HCT116 (cell line): ENCODE measurements at places on chromosomes 13 and 19.
A peak's percentile ranks its signal among the peaks of the same experiment; 100 is the strongest.

DNA sequence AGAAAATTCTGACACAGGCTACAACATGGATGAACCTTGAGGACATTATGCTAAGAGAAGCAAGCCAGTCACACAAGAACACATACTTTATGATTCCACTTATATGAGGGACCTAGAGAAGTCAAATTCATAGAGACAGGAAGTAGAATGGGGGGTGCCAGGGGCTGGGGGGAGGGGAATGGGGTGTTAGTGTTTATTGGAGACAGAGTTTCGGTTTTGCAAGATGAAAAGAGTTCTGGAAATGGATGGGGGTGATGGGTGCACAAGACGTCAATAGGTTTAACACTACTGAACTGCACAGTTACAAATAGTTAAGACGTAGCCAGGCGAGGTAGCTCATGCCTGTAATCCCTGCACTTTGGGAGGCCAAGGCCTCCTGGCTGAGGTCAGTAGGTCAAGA lies 3.5 kb upstream of the ZNF787 start:
- no peak for DNase-seq

DNA sequence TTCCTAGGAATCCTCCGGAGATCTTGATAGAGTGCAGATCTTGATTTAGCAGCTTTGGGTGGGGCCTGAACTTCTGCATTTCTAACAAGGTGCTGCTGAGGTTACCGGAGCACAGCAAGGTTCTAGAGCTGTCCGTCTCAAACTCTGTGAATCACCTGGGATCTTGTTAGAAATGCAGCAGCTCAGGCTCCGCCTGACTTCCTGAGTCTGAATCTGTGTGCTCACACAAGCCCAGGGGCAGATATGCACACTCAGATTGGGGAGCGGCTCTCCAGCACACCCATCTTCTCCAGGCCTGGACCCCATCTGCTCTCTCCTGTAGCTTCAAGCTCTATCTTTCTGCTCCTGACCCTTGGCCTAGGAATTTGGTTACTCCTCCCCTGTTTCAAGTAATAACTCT lies 3.5 kb upstream of the TEX26 start:
- DNase-seq: no peak

DNA sequence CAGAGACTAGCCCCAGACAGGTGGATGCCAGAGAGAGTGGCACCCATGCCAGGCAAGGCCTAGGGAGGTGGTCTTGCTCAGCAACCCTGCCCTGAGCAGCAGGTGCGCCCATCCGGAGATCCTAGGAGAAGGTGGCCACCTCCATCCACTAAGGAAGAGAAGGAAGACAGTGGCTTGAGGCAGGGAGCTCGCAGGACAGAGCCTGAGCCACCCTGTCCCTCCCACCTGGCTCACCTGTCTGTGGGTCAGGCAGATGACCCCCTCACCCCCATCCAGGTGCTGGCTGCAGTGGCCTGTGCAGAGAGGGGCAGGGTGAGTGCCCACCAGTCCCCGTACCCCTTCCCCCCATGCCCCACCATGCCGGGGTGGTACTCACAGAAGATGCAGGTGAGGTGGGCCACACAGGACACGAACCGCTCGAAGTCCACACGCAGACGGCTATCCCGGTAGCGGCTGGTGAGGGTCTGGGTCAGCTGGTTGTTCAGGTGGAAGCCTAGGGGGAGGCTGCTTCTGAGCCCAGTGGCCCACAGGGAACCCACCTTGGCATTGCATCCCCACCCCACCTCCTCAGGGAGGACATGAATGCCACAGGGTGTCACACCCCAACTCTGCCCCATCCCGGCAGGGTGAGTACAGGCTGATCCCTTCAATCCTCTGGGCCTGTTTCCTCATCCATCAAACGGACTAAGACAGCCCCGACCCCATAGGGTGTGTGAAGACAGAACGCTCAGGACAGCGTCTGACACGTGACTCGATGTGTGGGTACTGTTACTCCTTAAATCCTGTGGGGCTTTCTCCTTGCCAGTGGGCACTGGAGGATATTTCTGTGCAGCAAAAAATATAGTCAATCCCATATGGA lies 13.3 kb downstream of the CAPN12 start:
- no peak for DNase-seq

- peak; percentile 71 for DNase-seq
These were observed 4.7 kb upstream of the PRMT1 start for GRCh38 chr19:49672131-49672919.

DNA sequence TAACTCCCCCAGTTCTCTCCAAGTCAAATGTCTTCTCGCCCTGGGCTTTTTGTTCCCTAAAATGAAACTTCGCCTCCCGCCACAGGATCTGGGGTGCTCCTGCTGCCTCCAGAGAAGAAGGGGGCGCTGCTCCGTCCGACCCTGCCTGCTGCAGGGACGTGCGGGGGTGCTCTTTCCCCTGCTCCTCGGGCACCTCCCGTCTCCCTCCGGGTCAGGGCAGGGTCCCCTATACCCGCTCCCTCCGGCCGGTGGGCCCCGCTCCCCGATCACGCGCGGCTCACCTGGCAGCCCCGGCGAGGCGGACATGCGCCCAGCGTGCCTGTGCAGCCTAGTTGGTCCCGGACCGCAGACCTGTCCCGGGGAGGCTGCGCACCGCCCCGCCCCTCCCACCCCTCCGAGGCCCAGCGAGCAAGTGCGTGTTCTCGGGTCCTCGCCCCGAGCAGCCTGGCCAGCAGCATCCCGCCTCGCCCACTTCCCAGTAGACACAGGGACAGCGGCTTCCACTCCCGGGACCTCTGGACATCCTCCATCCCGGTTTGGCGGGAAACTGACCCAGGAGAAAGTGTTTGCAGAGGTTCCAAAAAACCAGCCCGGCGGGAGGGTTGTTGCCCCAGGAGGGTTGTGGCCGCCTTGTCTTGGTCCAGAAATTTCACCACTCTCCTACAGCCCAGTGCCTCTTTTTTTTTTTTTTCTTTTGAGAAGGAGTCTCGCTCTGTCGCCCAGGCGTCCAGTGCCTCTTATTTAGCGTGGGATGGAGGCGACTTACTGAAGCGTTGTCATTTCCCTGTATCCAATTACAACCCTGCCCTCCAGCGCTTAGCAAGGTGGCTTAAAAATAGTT lies at the start of gene OXGR1:
Gene OXGR1, minus strand, starts transcription at position 460 of the 841 bp plus-strand sequence. CDS start 6,717 bp downstream, outside the sequence.
- no peak for DNase-seq

DNA sequence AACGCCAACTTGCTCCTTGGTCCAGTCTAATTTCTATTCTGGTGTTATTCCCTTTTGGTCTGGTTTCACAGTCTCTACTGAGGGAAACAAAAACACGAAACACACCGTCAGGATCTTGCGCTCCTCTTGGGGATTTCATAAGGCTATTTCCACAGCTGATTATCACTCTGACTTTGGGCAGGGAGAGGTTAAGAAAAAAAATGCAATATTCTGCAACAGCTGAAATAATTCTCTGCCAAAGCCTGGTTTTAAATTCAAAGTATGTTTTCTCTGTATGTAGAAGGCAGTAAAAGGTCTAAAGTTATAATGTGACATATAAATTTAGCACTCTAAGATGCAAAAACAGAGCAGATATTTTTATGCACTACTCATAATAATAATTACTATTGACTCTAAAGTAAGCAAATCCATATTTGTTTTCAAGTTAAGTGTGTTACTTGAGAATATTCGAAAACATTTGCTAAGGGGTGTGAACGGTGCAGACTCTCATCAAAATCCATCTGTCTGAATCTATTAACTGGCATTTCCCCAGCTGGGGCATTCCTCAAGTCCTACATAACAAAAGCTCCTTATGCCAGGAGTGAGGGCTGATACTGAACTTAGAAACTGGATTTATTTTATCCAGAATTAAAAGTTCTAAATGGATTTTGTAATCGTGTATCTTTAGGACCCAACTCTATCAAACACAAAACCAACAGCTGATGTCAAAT lies 38.4 kb upstream of the STARD13 start:
- DNase-seq: no peak

DNA sequence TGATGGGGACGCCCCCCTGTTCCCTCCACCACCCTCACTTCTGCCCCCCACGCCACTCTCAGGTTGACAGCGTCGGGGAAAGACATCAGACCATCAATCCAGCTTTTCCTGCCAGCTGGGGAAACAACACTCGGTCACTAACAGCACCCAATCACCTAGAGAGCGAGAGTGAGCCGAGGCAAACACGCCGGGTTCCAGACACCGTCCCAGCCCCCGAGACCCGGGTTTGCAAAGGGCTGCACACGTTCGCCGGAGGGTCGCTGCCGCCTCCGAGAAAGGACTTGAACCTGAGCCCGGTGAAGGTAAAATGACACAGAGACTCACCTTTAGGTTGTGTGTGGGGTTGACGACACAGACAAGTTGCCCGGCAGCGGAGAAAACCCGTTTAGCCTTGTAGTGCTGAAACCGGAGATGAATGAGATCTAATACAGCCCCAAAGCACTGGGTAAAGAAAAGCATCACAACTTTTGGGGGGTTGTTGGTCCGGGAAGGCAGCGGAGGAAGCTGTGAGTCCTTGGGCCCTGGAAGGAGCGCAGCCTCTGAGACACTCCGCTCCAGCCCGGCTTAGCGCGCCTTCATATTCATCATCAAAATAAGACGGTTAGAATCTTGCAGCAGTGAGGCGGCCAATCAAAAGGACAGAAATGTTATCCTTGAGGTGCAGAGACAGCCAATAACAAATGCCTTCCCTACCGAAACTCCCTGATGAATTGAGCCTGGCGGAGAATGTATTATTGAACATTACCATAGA lies at the start of gene SIAH3:
Gene SIAH3, minus strand, starts transcription at position 583 of the 751 bp plus-strand sequence. Its CDS starts 124 bp downstream, at position 459.
- DNase-seq: no peak

- DNase-seq: no peak
These were observed 5.3 kb downstream of the FAM187B start for GRCh38 chr19:35223084-35223790.

DNA sequence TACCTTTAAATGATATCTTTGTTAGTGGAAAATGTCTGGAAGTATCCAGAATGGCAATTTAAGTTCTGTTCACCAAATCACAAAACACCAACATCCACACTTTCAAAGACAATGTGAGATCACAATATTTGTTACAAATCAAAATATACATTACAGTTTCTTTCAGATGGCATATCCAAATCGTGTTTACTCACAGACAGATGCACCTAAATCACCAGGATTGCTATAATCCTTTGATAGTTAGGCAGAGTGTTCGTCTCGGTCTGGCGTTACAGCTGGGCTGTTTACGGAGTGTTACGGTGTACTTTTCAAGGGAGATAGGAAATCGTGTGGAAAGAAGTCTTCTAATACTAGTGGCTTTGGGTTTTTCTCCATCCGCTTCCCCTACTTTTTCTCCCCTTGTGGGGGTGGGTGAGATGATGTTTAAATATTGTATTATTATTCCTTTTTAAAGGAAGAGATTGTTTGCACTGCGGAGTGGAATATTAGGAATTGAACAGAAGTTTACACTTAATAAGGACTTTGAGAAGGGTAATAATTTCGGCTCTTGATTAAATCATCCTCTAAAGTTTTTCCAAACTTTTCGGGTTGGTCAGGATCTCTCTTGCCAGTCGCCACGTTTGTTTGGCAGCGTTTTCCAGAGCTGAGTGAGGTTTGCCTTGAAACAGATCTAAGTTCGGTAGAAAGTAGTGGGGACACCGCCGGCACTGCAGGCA lies 1.8 kb downstream of the MAB21L1 start:
- no peak for DNase-seq

DNA sequence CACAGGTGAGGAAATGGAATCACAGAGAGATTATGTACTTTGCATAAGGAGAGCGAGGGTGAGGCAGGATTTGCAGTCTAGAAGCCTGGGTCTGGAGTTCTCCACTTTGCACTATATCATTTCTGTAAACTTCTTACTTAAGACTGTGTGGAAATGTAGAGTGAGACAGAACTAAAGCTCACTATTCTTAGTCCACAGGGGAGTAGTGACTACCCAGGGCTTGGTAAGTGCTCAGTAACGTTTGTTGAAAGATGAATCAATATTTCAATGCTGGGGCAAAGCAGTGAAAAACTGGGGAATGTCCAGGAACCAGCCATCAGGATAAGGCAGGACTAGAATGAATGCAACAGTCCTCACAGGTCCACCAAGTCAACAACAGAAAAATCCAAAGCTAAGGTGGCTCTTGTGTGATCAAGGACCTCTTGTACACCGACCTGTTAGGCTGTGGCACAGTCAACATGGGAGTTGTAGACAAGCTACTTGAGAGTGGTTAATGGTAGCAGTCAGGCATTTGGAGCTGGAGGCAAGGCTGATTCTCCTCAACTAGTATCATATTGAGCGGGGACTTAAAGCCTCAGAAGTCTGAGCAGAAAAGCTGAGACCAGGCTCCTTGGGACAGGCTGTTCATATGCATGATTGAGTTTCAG lies 929 bp upstream of the TNFSF13B start:
- DNase-seq: no peak

GRCh38 chr19:20879501-20879900 lies 43.5 kb upstream of the ZNF85 start:
- DNase-seq: no peak

GRCh38 chr13:42964761-42965161 lies 27.3 kb downstream of the EPSTI1 start:
- DNase-seq: no peak

DNA sequence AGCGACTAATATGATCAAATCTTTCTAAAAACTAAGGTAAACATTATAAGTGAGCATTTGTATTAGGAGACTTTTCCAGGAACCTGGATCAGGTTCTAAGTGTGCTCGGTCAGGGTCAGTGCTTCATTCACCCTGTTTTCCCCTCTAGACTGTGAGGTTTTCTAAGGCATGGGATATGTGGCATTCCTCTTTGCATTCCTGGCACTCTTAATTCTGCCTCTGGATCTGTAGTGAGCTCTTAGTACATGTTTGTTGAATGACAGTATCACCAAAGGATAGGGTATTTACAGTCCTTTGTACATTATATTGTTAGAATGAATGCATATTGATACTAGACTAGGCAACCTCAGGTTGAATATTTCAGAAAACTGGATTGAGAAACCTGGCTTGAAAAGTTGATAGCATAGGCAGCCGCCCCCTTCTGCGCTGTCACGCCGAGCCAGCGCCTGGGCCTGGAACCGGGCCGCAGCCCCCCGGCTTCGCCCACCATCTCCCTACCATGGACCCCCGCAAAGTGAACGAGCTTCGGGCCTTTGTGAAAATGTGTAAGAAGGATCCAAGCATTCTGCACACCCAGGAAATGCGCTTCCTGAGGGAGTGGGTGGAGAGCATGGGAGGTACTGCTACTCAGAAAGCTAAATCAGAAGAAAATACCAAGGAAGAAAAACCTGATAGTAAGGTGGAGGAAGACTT lies 156.5 kb downstream of the KCNRG start:
- DNase-seq: no peak

DNA sequence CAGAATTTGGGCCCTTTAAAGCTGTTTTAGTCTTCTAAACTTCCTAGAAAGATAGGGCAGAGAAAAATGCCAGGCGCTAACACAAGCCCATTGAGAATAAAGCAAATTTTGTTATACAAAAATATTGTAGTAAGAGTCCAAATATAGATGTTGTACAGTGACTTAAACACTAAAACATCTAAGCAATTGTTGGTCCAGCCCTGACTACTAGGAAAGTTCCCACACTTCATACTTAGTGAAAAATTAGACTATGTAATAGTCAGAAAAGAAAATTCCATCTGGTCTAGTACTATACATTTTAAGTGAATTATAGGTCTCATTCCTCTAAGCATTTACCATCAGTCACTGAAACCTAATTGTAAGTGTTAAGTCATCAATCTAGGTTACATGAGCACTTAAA lies 1518.3 kb upstream of the SLC10A2 start:
- no peak for DNase-seq
